ENCODE measurements at places on chromosomes 1 and 21.

DNA sequence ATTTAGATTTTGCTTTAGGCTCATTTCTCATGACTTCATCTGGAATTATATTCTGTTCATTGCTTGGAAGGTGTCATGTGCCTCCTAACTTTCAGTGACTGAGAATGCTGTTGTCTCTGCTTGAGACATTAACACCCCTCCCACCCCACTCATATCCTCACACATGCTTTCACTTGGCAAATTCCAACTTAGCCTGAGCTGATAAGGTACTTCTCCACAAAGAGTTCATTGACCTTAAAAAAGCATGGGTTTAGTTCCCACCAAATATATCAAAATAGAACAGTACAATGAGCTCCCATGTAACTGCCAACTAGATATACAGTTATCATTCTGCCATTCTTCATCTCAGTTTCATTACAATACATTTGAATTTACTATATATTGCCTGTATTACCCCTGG is 576.5 kb upstream of the ADGRL2 start:
- DNase-seq: no peak

DNA sequence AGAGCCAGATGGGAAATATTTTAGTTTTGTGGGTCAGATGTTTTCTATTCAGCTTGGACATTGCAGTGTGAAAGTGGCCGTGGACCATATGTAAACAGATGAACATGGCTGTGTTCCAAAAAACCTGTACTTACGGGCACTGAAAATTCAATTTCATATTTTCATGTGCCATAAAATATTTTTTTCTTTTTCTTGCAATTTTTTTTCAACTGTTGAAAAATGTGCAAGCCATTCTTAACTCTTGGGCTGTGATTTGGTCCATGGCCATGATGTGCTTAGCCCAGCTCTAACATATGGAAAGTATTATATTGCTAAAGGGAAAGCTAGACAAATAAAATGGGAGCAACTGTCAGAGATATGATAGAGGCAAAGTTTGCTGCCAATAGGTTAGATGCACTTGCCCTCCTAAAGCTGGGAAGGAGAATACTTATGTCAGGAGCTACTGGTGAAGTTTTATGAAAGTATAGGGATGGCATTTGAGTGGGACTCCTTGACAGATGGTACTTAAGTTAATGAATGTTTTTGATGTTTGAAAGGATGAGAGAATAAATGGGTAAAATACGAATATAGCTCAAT is 240.3 kb downstream of the RYR2 start:
- no peak for DNase-seq

DNA sequence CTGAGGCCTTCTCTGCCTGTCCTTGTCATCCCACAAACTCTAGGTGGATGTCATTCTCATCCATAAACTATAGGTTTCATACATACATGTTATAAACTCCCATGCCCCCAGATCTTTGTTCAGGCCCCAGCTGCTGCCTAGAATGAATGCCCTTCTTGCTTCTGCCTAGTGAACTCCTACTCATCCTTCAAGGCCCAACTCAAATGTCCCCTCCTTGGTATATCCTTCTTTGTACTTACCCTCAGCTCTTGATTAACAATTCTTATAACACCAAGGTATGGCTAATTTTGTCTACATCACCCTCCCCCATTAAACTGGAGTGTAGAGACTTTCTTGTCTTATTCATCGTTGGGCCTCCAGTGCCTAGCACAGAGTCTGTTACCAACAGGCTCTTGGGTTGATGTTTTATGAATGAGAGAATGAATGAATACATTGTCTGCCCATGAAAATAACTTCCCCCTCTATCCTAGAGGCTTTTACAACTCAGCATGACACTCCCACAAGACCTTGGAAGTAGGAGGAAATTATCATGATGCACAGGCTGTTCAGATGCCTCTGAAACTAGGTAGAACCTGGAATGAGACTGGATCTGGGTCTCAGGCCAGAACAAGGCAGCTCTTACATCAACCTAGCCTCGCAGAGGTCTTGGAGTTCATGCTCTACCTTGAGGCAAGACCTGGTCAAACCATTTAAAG is 26.9 kb downstream of the EPHB2 start:
- no peak for DNase-seq

DNA sequence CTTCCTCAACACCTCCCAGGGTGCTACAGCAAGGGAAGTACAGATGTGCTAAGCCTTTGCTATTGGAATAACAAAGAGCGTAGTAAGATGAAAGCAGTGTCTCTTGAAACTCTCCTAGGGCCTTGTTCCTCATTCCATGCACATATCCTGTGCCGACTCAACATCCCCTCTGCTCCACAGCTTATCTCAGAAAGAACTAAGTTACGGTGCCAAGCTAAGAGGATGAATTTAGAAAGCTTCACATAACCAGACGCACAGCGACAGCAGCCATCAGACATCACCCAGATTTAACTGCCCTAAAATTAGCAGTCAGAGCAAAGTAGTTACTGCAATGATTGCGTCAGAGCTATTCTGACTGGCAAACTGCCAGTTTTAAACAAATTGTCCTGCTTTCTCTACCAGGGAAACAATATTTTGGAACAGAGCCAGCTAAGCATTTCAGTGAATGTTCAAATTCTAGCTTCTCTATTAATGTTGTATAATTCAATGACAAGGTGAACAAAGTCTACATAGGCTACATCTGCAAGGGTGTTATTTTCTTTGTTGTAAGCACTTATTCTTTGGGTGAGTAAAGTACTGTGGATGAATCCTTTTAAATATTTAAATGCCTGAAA is 9.5 kb downstream of the SIPA1L2 start:
- no peak for DNase-seq

GRCh38 chr1:40377512-40377911 is 4.0 kb downstream of the SMAP2 start:
- no peak for DNase-seq

Measured in stimulated activated CD4-positive, alpha-beta T cell treated with anti-CD3 and anti-CD28 coated beads, Interleukin-1b, Interleukin-23, amount 100 ng/mL, for 1 hour (primary cell).